ENCODE measurements at places on chromosomes 3 and 15. TPM values are rescaled to one million over a fixed set of nuclear protein-coding genes. Genes with fewer than 3 reads are reported as not detected.

DNA sequence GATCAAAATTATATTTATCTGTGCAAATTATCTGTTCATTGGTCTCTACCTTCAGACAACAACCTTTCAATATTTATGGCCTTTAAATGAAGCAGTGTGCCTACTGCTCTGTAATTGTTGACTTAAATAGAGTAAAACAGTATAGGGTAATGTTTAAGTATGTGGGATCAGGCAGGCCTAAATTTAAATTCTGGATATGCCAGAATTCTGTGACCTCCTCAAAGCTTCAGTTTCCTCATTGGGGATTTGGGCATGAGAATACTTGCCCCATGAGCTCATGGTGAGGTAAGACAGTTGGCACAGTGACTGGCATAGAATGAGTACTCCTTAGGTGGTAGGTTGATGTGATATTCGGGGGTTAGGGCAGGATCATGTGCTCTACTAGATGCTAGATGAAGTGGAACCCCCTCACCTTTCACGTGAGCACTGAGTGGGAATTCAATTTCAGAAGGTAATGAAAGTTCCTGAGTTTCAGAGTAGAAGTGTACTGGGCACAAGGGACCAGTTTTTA is 14.9 kb downstream of the ARL8B start:
- peak; percentile 32 for DNase-seq

DNA sequence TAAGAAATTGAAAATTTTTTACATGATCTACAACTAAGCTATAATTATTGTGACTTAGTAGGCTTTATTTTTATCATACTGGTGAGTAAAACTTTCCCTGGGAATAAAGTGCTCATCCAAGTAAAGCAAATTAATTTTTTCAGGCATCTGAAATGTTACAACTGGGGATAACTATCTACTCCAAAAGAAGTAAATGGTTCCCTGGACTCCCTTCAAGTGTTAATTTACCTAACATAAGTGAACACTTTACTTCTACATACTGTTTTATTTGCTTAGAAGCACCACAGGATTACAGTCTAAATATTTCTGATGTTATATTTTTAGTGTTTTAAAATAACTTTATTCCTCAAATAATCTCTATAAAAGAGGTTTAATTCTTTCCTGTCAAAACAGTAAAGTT is 57.8 kb downstream of the IFT57 start:
- DNase-seq, result no peak

- DNase-seq, result peak; percentile 56
Measured at GRCh38 chr3:186425788-186426730, 64.0 kb upstream of the DGKG start.

DNA sequence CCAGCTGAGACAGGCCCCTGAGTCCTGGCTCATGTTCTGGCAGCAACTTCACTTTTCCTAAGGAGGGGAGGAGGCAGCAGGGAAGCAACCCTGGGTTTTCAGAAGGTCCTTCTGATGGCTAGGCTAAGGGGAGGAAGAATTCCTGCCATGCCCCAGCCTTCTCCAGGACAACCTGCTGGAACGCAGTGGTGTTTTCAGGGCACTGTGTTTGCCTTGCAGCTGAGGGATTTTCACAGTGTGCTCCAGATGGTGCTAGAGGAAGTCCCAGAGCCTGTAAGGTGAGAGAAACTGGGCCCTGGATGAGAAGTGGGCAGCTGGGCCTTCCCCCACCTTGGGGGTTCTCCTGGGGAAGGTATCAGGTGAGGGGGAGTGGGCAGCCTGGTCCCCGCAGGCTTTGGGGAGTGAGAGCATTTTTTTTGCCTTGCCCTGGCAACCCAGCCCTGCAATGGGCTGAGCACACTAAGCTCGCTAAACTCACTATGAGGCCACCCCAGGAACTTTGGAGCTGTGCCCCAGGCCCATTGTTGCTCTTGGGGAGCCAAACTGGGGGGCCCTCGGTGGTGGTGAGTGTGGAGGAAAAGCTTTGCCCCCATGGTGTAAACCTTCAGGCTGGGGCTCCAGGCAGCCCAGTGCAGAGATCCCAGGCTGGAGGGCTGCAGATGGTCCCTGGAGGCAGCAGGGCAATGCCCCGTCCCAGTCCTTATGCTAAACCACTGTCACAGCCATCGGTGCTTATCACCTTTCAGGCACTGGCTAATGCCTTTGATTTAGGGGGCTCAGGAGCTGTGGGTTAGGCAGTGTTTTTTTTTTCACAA is 41.1 kb downstream of the ACAA1 start:
- DNase-seq, result no peak

Gene GP9
- total RNA-seq, result not detected

Gene PLCB2
- total RNA-seq, result not detected

DNA sequence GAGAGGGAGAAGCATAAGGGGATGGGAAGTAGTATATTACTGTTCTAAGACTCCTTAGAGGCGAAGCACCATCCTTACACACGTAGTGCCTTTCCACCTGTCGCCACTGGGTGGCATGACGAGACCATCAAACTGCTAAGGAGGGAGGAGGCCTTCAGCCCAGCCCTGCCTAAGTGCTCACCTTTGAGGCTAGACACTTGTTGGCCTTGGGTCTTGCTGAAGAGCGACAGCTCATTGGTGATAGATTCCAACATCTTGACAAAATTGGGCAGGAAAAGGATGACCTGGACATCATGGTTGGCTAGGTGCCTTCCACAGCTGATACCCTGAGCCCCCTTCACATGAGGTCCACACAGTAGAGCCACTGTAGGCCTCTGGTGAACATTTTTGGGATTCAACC is 19.6 kb downstream of the CLK3 start:
- peak; percentile 40 for DNase-seq

GRCh38 chr15:26901041-26901440 is 34.2 kb downstream of the GABRA5 start:
- DNase-seq, result no peak

Gene MUC13
- not detected for total RNA-seq

DNA sequence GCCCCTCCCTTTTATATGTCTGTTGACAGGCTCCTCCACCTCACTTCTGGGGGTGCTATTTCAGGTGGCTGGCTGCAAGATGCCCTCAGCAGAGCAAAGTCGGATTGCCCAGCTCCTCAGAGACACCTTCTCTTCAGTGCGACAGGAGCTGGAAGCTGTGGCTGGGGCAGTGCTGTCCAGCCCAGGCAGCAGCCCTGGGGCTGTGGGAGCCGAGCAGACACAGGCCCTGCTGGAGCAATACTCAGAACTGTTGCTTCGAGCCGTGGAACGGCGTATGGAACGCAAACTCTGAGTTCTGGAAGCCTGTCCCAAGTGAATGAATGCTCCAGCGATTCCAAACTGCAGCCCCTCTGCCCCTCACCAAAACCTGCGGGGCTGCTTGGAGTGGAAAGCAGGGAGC is 2.7 kb upstream of the JMJD7 start:
- DNase-seq, result no peak

DNA sequence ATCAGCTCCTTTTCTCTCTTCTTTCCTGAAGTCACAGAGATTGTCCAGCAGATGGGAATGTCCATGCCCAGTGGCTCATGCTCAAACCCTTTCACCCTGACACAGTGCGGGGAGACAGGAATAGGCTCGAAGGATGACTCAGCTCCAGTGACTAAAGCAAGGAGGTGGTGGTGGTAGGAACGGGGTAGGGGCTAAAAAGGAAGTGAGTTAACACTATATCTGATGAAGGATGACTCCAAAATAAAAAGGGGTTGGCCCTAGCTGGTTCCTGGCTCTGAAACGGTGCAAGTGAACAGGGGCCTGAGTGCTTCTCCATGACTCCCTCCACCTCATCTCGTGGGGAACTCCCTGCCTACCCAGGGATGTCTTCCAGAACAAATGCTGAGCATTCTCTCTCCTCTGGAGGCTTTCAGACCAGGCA is 167.4 kb upstream of the LPP start:
- DNase-seq, result peak; percentile 93

- no peak for DNase-seq
Measured at GRCh38 chr3:42546691-42547213, 35.0 kb downstream of the SEC22C start.

DNA sequence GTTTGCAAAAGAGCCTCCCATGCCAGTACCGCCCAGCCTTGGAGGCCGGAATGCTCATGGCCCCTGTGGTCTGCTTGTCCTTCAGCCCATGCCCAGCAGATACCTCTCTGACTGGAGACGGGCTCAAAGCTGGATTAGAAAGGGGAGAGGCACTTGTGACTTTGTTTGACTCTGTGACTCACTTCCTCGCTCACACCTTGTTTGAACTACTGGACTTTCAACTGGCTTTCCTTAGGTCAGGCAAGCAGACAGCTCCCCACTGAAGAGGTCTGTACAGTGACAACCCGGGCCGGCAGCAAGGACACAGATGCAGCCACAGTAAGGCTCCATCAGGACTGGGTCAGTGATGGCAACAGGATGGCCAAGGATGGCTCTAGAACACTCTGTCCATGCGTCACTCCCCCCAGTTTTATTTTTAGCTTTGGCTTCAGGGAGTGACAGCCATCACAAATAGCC is 98.6 kb upstream of the ABHD17C start:
- no peak for DNase-seq

Gene LRRIQ4
- not detected for total RNA-seq

DNA sequence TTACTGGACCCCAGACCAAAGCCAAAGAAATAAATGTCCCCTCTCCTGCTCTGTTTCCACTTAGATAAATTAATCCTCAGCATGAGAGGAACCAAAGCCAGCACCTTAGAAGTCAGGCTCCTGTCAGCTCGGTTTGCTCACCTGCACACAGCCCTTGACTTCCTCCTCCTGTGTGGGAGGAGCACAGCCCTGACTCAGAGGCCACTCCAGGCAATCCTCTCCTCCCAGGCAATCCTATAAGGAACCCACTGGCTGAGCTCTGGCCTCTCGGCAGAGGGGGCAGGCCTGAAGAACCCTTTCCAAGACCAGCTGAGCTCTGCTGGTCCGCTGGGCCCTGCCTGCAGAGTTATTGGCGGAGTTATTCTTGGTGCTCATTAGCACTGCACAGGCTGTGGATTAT is 30.8 kb downstream of the LIPC start:
- no peak for DNase-seq

DNA sequence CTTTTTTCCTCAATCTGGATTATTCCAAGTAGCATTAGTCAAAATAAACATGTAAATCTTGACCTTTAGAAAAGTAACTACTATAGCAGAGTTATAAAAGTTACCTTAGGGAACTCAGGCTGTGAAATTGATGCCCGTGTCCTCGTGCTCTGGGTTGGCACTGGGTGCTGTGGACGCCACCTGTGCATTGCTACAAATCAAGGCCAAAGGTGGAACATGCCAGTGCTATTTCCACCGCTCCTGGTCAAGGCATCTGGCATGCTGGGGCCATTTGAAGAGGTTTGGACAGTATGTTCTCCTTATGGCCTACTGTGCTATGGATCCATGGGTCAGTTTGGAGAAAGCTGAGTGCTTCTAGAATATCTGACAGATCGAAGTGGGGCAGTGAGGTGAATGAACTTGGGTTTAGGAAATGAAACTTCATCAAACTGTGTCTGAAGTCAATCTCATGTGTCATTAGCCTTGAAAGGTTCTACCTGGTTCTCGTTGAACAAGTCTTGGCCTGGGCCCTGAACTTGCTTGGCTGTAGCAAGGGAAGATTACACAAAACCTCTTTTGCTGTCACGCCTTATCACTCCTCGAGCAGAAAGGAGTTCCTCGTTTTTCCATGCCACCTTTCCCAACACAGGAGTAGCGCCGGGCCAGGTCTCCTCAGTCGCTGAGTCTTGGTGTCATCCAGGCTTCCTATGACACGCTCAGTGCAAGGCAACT is 397.6 kb upstream of the RGMA start:
- no peak for DNase-seq

GRCh38 chr15:51186891-51187290 is 92.2 kb upstream of the TNFAIP8L3 start:
- no peak for DNase-seq

DNA sequence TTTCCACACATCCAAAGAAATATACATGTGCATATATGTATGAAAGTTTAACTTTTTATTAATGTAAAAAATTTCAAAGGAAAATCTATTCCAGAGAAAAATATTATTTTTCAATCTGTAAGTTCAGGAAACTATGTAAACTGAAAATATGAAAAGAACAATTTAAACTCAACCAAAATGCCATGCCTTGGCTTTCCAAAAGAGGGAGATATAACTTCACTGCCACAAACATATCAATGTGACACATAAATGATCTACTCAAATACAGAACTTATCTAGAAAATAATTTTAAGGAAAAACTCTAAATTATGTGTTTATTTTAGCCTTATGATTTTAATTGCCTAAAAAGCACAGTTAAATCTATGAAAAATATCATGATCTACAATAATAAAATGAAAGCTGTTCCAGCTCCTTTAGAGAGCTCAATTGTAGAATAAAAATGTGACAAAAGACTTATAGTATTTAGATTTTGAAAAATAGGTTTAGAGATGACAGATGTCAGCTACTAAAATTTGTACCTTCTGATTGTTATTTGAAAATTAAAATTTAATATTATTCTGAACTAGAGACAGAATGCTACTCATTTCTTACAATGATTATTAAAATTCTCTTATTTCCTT is 94.8 kb downstream of the GBE1 start:
- no peak for DNase-seq

DNA sequence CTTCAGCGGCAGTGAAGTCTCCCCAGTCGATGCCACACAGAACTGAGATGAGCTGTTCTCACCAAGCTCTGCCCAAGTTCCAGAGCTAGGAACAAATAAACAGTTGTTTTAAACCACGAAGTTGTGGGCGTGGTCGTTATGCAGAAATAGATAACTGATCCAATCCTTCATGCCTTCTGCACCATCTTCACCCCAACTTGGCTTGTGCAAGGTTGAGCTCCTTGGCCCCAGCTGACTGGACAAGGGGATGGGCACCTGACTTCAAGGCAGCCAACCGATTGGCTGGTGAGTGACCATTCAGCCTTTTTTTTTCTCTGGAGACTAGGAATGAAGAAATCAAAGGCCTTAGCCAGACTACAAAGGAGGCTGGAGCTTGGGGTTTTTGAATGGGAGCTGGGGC is 23.9 kb downstream of the LINGO1 start:
- DNase-seq, result peak; percentile 38

GRCh38 chr15:68375716-68376220 is 56.2 kb downstream of the ITGA11 start:
- no peak for DNase-seq

- no peak for DNase-seq
Measured at GRCh38 chr3:191414286-191414685, 46.7 kb upstream of the PYDC2 start.

Gene PPP2R3A
- total RNA-seq, result 10.3 TPM

GRCh38 chr3:141477224-141477623 is 9.6 kb upstream of the RASA2 start:
- DNase-seq, result peak; percentile 76

GRCh38 chr3:56869157-56869889 is 67.6 kb upstream of the ARHGEF3 start:
- no peak for DNase-seq

Gene FAM240A
- total RNA-seq, result not detected

DNA sequence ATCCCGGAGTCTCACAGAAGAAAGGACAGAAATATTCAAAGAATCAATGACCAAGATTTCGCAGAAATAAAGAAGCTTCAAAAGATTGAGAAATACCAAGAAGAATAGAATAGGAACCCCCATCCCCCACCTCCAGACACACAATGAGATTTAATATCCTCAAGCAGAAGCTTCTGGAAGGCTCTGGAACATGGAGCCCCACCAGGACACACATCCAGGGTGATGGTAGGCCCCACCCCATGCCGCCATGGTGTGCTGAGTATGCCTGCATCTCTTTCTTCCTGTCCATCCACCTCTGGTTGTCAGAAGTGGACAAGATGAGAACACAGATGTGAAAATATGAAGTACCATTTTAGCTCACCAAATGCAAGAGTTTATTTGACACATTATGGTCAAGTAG is 19.3 kb downstream of the PRR23E start:
- DNase-seq, result no peak
